Omental fat pad (tissue), 4 donors: ENCODE measurements at places on chromosomes 12 and 14. TPM values are rescaled to one million over a fixed set of nuclear protein-coding genes. Genes with fewer than 3 reads are reported as not detected.

The SMIM41 gene
- not detected for total RNA-seq

The OTOGL gene
- total RNA-seq = 0.37 TPM

The COX6A1 gene
- 552 TPM for total RNA-seq

The HOXC5 gene
- total RNA-seq = not detected

The SPTB gene
- total RNA-seq = 3.5 TPM

The AKAP5 gene
- 0.48 TPM for total RNA-seq

The INSM2 gene
- total RNA-seq = not detected

The SYT1 gene
- total RNA-seq = 3.1 TPM

The AKAP6 gene
- 3.8 TPM for total RNA-seq

The CD4 gene
- 22.4 TPM for total RNA-seq

The KRT79 gene
- not detected for total RNA-seq

The NPFF gene
- not detected for total RNA-seq

The ABHD4 gene
- total RNA-seq = 18.7 TPM

The CLEC7A gene
- 12.6 TPM for total RNA-seq

The C14orf39 gene
- total RNA-seq = not detected

The KCNK13 gene
- not detected for total RNA-seq

The PELI2 gene
- 27.0 TPM for total RNA-seq

The HECTD4 gene
- 47.1 TPM for total RNA-seq

The SLC24A4 gene
- 0.56 TPM for total RNA-seq

The RNASE2 gene
- 8.2 TPM for total RNA-seq

The LTBR gene
- total RNA-seq = 136 TPM

The PGF gene
- total RNA-seq = 3.2 TPM

The IAPP gene
- total RNA-seq = not detected

The ACOT4 gene
- total RNA-seq = 1.8 TPM

The OAS3 gene
- total RNA-seq = 46.3 TPM

The SLC22A17 gene
- 8.8 TPM for total RNA-seq

The MFAP5 gene
- 64.5 TPM for total RNA-seq

The ZNF268 gene
- 14.7 TPM for total RNA-seq

The SPTSSA gene
- total RNA-seq = 32.0 TPM

The FAM181A gene
- not detected for total RNA-seq

The VEZT gene
- 61.5 TPM for total RNA-seq

The OTX2 gene
- not detected for total RNA-seq

The STAC3 gene
- 3.7 TPM for total RNA-seq

The RTL1 gene
- total RNA-seq = not detected

The LRRC74A gene
- not detected for total RNA-seq

The NRXN3 gene
- 1.4 TPM for total RNA-seq

The MYO1H gene
- not detected for total RNA-seq
